ENCODE measurements at places on chromosomes 5 and 9. TPM values are rescaled to one million over a fixed set of nuclear protein-coding genes. Genes with fewer than 3 reads are reported as not detected.

GRCh38 chr9:99678566-99678965 is 143.1 kb upstream of the NR4A3 start:
- no peaks in the 10 kb centered on the region for H3K36me3 ChIP-seq
- H3K27ac ChIP-seq = no peak overlapping the region
- no peaks in the 10 kb centered on the region for H3K4me1 ChIP-seq
- no peak overlapping the region for H3K4me3 ChIP-seq
- no peaks in the 10 kb centered on the region for H3K27me3 ChIP-seq
- DNase-seq = no peak

GRCh38 chr5:59525957-59526356 is 367.6 kb downstream of the PDE4D start:
- H3K4me3 ChIP-seq = no peak overlapping the region
- no peaks in the 10 kb centered on the region for H3K27me3 ChIP-seq
- H3K4me1 ChIP-seq = no peaks in the 10 kb centered on the region
- H3K27ac ChIP-seq = no peak overlapping the region

DNA sequence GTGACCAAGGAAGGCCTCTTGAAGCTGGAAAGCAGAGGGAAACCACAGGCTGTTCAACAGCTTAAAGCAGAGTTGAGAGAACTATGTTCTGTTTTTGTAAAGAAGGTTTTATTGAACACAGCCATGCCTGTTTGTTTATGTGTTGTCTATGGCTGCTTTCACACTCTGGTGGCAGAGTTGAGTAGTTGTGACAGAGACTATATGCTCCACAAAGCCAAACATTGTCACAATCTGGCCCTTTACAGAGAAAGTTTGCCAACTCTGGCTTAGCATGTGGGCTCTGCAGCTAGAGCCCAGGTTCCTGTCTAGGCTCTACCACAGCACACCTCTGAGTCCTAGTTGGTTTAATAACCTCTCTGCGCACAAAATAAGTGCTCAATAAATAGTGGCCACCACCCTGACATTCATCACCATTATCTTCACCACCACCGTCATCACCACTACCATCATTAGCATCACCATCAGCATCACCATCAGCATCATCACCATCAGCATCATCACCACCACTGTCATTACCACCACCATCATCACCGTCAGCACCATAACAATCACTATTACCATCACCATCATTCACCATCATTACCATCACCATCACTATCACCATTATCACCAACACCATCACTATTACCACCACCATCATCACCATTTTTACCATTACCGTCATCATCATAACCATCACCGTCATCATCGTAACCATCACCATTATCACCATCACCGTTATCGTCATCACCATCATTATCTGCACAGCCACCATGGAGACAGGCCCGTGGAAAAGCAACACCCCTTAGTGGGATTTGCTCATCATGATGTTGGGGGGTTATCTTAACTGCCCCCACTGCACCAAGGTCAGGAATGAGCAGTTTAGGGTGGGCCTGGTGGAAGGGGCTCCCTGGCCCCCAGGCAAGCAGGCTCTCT is 18.3 kb downstream of the AKNA start:
- no peaks in the 10 kb centered on the region for H3K27me3 ChIP-seq
- peaks cover 96% of the 10 kb centered on the region for H3K4me1 ChIP-seq
- peaks cover 58% of the 10 kb centered on the region for H3K36me3 ChIP-seq
- no peak overlapping the region for H3K4me3 ChIP-seq

DNA sequence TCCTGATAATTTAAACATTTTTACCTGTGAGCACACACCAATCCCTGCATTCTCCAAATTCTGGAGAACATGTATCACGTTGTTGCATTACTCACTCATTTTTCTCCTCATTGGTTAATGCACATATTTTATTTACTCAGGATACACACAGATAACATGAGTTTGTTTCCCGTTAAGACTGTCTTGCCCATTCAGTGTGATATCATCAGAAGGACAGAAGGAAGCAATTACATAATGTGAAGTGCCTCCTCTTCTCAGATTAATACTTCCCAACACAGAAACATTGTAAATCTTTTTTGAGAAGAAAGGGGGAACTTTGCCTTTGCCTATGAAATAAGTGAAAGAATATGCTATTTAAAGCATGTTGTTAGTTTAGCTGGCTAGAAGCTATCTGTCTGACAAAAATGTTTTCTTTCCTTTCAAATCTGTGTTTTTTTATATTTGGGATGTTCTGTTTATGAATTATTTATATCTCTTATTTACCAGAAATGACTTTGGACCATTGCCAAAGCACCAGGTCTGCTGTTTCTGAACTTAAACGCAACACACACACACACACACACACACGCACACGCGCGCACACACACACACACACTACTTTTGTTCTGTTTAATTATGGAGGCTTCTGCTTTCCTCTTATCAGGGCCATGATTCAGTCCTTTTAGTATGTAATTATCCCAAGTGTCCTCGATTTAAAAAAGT is 186.5 kb downstream of the CHSY3 start:
- H3K27ac ChIP-seq = no peak overlapping the region
- H3K27me3 ChIP-seq = no peaks in the 10 kb centered on the region
- no peak overlapping the region for H3K4me3 ChIP-seq
- no peaks in the 10 kb centered on the region for H3K36me3 ChIP-seq
- no peaks in the 10 kb centered on the region for H3K4me1 ChIP-seq

GRCh38 chr5:142680605-142681259 is 5.2 kb downstream of the FGF1 start:
- H3K36me3 ChIP-seq = no peaks in the 10 kb centered on the region
- H3K4me3 ChIP-seq = no peak overlapping the region
- H3K27ac ChIP-seq = no peak overlapping the region
- H3K4me1 ChIP-seq = no peaks in the 10 kb centered on the region

DNA sequence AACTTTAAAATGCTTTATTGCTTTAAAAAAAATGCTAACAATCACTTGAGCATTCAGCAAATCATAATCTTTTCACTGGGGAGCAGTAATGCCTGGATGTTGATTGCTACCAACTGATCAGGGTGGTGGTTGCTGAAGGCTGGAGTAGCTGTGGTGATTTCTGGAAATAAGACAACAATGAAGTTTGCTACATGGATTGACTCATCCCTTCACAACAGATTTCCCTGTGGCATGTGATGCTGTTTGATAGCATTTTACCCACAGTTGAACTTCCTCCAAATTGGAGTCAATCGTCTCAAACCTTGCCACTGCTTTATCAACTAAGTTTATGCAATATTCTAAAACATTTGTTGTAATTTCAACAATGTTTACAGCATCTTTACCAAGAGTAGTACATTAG is 83.3 kb downstream of the MLLT3 start:
- H3K27ac ChIP-seq = no peak overlapping the region
- no peaks in the 10 kb centered on the region for H3K27me3 ChIP-seq
- DNase-seq = no peak
- H3K4me3 ChIP-seq = no peak overlapping the region
- H3K4me1 ChIP-seq = no peaks in the 10 kb centered on the region

DNA sequence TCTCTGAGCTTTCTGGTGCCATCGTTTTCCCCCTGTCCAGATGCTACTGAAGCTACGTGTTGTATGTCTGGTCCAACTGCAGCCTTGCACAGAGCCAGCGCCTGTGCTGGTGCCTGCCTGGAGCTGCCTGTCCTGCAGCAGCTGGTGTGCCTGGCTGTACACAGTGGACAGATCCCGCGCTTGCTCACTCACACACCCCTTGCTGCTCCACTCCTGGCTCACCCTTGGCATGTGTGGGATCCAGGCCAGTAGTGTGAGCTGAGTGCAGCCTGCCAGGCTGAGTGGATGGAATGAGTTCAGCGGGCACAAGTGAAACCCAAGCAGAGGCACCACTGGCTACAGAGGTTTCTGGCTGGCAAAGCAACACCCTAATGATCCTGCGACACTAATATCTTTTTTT is 40.4 kb downstream of the FER start:
- DNase-seq = no peak
- no peak overlapping the region for H3K27ac ChIP-seq
- no peak overlapping the region for H3K4me3 ChIP-seq

The FCN2 gene
- not detected for total RNA-seq

The LRRC19 gene
- total RNA-seq = not detected

The FCHSD1 gene
- 73.0 TPM for total RNA-seq

The TOR4A gene
- total RNA-seq = 0.84 TPM
